ENCODE measurements at places on chromosomes 11 and 22.
A peak's percentile ranks its signal among the peaks of the same experiment; 100 is the strongest.

GRCh38 chr22:43851058-43851978 is 11.0 kb downstream of the SULT4A1 start:
- DNase-seq: no peak

GRCh38 chr11:117579161-117579560 is 217.9 kb downstream of the DSCAML1 start:
- no peak for DNase-seq

DNA sequence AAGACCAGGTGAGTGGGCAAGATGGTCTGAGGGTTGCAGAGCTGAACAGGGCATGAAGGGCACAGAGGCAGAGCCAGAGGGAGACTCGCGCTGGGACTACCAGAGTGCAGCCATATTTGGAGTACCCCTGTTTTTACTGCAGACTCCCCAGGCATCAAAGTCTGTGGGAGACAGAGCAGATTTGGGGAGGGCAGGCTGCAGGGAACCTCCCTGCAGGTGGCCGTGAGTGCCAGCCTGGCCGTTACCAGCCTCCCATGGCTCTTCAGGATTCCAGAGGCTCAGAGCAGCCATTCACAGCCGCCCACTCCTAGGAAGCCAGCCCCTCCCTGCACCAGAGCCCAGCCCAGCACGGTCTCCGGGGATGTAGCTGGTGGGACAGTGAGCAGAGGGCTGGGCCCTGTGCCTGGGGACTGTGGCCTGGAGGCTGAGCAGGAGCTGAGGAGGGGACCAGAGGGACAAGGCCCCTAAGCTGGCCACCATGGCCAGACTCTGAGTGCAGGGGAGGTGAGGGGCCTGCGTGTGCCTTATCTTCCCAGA is at the start of gene SEPTIN3:
Gene SEPTIN3, plus strand, starts transcription at position 334 of the 537 bp plus-strand sequence. CDS start 2,050 bp downstream, outside the sequence.
- no peak for DNase-seq

- DNase-seq: no peak
Observed at GRCh38 chr22:41469218-41469851, 418 bp downstream of the ACO2 start.

DNA sequence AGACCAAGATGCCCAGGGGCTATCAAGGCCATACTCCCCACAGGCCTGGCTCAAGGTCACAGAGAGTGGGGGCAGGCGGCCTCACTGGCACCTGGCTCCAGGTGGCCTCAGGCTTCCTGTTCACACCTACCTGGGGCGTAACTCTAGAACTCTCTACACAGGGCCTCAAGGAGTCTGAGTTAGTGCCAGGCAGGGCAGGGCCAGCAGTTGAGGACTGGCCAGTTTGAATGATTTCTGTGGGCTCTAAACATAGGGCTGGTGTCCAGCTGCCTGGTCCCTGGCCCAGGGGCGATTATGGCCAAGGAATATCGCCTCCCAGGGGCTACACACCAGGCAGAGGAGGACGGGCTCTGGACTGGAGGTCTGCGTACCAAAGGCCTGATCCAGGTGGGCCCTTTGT is 79.2 kb downstream of the WNT7B start:
- no peak for DNase-seq

DNA sequence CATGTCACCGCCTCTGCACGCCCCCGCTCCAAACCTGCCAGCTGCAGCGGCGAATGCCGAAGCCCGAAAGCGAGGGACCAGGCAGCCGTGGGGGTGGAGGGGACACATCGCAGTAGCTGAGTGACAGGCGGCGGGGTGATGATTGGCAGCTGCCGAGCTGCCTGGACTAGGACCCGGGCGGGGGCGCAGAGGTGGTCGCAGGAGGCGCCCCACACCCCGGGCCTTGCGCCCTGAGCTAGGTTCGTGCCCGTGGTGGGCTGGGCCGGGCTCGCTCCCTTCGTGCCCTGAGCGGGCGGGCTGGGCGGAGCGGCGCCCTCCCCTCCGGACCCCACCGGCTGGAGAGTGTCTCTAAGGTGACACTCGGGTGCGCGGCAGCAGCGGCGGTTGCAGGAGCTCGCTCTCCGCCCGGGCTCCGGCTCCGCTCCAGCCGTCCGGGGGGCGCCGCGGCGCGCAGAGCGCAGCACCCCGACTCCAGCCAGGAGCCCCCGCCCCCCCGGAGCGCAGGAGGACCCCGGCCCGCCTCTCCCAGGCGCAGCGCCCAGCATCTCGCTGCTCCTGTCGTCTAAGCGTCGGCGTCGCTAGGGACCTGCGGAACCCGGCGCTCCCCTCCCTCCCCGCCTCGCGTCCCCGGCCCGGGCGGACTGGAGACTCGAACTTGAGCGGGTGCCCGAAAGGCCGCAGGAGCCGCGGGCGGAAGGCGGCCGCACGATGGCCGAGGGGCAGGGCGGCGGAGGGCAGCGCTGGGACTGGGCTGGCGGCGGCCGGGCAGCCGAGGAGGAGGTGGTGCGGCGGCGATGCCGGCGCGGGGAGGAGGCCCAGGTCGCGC is 14.5 kb upstream of the DGKZ start:
- peak; percentile 18 for DNase-seq

- no peak for DNase-seq
Observed at GRCh38 chr11:14248580-14248981, 110.4 kb downstream of the RRAS2 start.
